Stimulated activated CD8-positive, alpha-beta memory T cell treated with anti-CD3 and anti-CD28 coated beads, Interleukin-15, amount 100 ng/mL, for 1 hour (primary cell): ENCODE measurements at places on chromosomes 13 and 19.

- DNase-seq = no peak
These were observed at the start of gene KCNRG for GRCh38 chr13:50015258-50015657. KCNRG (plus strand) TSS chr13:50015444; CDS start chr13:50015494, 50 bp downstream.

- DNase-seq = no peak
These were observed 136.9 kb upstream of the SOX21 start for GRCh38 chr13:94849254-94849653.

- no peak for DNase-seq
These were observed 92.2 kb downstream of the DCLK1 start for GRCh38 chr13:36038785-36039555.

GRCh38 chr19:19406878-19407632 is 1.6 kb downstream of the GATAD2A start:
- peak; percentile 31 for DNase-seq

- DNase-seq = no peak
These were observed 109.6 kb downstream of the ZAR1L start for GRCh38 chr13:32205431-32206096.

DNA sequence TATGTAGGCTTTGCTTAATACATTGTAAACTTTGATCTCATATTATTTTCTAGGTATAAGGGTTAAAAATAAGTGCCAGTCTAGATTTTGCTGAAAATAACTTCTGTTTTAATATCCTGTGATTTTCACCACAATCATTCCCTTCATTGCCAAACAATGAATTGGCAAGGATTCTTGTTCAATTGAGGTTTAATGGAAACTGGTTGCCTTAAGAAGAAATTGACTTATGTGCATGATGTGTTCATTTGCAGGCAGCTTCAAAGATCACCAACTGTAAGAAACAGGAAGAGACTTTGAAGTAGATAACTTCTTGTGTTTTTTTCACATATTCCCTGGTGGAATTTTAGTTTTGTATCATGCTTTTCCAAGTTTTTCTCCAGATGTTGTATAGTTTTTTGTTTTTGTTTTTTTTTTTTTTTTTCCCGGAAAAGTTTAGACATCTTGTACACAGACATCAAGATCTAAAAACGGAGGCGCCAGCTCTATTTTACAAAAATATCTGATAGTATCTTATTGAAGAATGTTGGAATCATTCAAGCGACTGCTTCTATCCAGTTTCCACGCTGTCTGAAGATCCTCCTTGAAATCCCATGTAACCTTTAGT is 108.3 kb downstream of the POSTN start:
- DNase-seq = no peak

GRCh38 chr13:43924549-43925245 is 45.0 kb downstream of the LACC1 start:
- no peak for DNase-seq

DNA sequence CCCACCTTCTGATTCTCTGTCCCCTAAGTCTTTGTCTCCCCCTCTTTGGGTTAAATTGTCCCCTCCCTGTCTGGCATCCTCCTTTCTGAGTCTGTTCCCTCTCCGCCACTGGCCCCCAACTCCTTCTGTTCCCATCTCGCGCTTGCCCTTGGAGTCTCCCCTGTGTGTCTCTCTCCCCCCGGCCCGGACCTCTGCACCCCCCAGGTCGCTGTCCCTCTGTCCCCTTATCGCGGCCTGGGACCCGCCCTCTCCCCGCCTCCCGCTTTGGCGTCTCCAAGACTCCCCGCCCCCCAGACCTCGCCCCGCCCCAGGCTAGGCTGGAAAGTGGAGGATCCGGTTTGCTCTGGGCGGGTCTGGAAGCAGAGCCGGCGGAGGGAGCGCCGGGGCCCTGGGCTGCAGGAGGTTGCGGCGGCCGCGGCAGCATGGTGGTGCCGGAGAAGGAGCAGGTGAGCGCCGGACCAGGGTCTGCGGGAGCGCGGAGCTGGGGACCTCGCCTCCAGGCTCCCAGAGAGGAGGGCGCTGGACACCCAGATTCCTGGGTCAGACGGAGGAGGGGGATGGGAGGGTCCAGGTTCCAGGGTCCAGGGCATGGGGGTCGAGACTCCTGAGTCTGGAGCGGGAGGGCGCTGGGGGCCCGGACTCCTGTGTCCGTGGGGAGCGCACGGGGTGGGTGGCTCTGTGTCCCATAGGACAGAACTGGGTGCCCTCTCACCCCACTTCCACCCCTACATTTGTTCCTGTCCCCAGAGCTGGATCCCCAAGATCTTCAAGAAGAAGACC is at the start of gene TRPM4:
TSS of gene TRPM4 (plus strand) at position 348 of the 780 bp plus-strand sequence. CDS start at position 423, 75 bp downstream.
- no peak for DNase-seq

- DNase-seq = no peak
These were observed 21.7 kb downstream of the PRKCSH start for GRCh38 chr19:11457115-11457514.

DNA sequence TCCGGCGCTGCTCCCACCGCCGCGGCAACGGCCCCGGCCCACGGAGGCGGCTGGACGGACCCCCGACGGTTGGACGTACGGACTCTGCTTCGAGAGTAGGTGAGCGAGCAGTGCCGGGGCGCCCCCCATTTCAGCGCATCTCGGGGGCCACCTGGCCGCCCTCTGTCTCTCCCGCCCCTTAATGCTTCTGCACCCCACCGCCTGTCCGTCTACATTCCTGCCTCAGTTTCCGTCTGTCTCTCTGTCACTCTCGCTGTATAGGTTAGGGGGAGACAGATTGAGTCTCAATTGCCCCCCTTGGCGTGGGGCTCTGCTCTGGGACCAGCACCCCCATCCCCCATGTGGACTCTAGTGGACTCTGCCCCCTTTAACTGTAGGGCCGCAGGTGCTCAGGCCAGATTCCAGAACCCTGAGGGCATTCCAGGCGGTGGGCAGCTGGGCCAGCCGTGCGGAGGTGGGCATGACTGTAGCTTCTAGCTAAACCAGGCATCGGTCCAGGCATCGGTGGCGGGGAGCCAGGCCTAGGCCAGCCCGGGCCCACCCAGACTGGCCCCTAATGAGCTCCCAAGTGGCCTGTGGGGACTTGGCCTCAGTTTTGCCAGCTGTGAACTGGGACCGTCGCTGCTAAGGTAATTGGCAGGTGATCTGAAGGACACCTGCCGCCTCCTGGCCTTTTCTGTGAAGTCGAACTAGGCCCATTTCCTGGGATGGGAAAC is 373 bp downstream of the TNFAIP8L1 start:
- no peak for DNase-seq

DNA sequence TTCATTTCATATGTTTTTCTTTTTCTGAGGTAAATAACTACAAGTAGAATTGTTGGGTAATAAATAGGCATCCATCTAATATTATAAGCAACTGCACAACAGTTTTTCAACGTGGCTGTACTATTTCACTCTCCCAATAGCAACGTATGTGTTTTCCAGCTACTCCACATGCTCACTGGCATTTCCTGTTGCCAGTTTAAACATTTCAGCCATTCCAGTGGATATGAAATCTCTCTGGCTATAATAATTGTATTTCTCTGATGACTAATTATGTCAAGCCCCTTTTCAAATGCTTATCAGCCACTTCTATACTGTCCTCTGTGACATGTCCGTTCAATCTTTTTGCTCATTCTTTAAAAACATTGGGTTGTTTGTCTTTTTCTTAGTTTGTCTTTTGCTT is 26.8 kb upstream of the ALOX5AP start:
- no peak for DNase-seq

DNA sequence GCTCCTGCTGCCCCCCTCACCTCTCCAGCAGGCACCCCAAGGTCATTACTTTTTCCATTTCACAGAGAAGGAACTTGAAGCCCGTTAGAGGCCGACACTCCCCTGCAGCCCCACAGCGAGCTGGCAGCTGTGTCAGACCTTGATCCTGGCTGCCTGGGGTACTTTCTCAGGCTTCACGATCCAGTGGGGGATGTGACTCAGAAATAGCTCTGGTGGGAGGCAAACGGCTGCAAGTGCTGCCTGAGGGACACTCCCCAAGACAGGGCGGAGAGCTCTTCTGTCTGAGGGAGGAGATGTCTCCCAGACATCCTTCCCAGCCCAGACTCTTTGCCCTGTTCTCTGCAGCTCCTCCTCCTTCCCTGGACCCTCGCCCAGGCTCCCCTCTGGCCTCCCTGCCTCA is 4.8 kb downstream of the TSKS start:
- no peak for DNase-seq

GRCh38 chr13:31199849-31200636 is at the start of gene B3GLCT:
B3GLCT (plus strand) TSS chr13:31199975; CDS start chr13:31200085, 110 bp downstream.
- DNase-seq = peak; percentile 58
